Suprapubic skin (tissue), 4 donors: ENCODE measurements at places on chromosomes 4 and X.

DNA sequence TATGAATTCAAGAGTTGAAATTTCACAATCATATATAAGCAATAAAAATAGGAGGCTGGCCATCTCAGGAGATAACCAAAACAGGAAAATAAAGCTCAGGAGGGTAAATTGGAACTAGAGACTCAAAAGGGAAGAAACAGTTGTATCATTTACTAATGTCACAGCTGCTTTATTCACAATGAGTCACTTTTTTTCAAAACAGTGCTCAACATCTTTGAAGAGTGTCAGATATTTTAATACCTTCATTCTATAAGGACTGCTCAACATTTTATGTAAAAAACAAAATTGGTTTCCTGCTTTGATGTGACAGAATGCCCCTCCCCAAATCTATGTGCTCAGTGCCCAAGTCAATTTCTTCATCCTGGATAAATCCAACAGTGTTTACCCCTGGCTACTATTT, 97.7 kb downstream of the DDX60 start:
- DNase-seq = no peak

GRCh38 chr4:103915224-103915869, 195.6 kb upstream of the TACR3 start:
- DNase-seq = no peak

DNA sequence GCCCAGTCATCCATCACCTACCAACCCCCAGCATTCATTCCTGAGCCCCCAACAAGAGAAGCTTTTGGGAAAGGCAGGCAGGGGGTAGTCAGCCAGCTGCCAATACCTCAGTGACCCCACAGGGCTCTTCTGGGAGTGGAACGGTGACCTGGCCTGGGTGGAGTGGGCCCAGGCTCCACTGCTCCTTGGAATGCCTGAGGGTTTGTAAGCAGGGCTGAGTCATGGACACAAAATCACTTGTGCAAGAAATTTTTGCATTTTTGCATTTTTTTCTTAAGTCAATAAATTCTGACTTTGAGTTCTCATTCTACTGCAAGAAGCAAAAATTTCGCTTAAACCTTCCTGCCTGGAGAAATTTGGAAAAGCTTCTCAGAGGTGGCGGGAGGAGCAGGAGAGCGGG, 18.5 kb downstream of the SORCS2 start:
- no peak for DNase-seq

GRCh38 chr4:99221980-99222379, 2.9 kb upstream of the ADH6 start:
- DNase-seq = no peak

GRCh38 chr4:139085141-139085540, 69.6 kb downstream of the NOCT start:
- DNase-seq = no peak

DNA sequence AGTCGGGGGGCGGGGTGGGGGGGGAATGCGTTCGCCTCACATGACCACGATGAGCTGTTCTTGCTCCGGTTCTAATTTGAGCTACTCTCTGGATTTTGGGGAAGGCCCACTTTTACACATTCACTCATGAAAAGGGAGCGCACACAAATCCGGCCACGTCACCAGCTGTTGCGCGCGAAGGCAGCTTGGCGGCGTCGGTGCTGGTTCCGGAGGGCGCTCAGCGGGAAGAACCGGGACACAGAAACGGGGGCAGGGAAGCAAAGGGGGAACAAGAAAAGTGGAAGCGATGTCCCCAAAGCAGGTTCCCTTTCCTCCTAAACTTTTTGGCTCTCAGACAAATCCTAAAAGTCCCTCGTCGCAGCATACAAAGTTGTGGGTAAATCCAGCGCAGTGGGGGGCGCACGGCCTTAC, 605 bp downstream of the ANXA5 start:
- DNase-seq = peak; percentile 91

DNA sequence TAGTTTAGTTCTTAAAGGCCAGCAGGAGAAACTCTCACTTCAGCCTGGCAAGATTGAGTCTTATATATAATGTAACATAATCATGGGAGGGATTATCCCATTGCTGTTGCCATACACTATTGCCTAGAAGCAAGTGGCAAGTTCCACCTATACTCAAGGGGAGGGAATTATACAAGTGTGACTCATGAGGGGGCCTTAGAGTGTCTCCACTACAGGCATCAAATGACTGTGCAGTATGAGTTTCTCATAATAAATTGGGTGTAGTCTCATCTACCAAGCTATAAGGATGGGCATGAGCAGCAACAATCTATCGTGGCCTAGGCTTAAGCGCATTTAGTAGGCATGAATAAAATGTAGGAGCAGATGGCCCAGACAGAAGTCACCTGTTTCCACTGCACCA, 89.1 kb upstream of the C1GALT1C1 start:
- DNase-seq = no peak

DNA sequence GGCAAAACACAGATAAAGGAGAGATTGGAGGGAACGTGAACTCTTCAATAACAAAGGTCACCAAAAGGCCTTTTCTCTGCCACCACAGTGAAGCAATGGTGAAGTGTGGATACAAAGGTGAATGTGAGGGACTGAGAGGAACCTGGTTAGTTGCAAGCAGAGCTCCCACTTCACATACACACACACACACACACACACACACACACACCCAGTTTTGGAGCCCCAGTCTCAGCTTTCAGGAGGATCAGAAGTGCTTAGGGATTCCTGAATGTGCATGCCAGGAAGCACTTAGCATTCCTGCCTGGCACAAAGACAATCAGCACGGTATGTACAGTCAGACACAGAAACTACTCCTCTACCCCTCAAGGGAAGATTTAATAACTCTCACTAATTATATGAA, 71.5 kb downstream of the ARHGEF9 start:
- DNase-seq = no peak

GRCh38 chr4:5940470-5941203, 47.8 kb upstream of the CRMP1 start:
- DNase-seq = no peak

GRCh38 chr4:8906991-8907595, 35.5 kb upstream of the HMX1 start:
- DNase-seq = peak; percentile 41

GRCh38 chrX:85906399-85906798, 141.0 kb downstream of the CHM start:
- DNase-seq = no peak

DNA sequence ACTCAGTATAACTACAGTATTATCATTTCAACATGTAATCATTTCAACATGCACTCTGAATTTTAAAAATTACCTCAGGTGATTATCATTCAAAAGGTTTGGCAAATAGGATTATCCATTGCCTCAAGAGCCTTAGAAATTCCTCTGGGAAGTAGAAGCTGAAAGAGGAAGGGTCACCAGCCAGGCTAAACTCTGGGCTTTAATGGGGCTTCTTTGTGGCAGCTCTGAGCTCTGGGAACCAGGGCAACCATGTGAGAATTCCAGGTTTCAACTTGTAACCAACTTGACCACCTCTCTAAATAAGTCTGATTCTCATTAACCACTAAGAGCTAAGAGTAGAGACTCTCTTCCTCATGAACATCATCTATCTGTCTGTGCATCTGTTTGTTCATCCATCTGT, 117.2 kb upstream of the MED14 start:
- DNase-seq = no peak
